ENCODE measurements at places on chromosomes 2 and 18.

- no peak for DNase-seq
These were observed 2.3 kb downstream of the RFTN2 start for GRCh38 chr2:197673106-197673505.

GRCh38 chr18:79685281-79685680, 5.7 kb downstream of the CTDP1 start:
- no peak for DNase-seq

GRCh38 chr18:58527285-58527951, 101.5 kb downstream of the ALPK2 start:
- DNase-seq: no peak

- no peak for DNase-seq
These were observed 51.2 kb downstream of the SPIRE1 start for GRCh38 chr18:12606592-12607315.

DNA sequence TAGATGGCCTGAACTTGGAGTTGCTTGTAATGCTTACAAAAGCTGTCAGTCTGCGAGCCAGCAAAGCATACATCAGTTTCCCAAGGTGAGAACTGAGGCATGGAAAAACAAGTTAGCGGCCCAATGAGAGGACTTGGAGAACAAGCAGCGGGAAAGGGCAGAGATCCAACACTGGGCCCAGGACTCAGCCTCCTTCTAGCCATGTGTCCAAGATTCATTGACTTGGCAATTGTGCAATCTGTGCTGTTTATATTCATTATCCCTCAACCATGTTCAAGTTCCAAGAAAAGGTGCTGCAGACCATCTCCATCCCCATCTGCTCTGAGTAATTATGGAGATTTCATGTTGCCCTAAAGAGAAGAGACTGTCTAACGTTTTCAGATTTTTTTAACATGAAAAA, 187.4 kb downstream of the ALK start:
- no peak for DNase-seq

DNA sequence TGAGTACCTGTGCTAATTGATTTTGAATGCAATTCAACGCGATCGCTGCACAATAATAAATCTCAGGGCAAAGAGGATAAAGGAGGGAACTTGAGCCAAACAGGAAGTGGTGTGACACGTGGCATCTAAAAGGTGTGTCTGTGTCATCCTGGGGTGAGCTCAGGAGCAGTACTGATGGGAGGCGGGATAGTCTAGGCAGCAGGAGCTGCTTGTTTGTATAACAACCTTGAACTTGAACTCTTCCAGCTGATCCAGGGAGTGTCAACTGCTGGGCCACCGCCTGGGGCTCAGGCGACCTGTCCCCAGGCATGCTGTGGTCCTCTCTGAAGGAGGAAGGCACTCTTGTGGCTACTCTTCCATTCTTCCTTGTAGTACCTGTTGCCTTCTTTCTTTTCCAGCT, 61.2 kb downstream of the BOD1L2 start:
- no peak for DNase-seq

DNA sequence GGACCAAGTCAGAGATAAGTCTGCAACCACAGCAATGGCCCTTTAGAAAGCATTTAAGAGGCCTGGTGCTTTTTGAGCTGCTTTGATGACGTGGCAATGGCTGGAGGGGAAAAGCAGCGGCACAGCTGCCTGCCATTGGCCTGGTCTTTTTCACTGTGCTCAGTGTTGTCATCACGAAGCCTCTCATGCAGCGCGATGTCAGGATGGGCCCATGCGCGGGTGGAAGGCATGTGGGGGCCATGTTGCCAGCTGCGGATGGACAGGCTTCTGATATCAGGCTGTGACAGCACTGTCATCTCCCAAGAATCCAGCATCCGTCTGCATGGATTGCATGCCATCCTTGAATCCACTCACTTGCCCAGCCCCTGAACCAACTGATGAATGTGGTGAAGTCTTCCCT, 204.5 kb downstream of the ACKR3 start:
- no peak for DNase-seq

GRCh38 chr2:8848328-8849100, 11.1 kb upstream of the KIDINS220 start:
- no peak for DNase-seq

DNA sequence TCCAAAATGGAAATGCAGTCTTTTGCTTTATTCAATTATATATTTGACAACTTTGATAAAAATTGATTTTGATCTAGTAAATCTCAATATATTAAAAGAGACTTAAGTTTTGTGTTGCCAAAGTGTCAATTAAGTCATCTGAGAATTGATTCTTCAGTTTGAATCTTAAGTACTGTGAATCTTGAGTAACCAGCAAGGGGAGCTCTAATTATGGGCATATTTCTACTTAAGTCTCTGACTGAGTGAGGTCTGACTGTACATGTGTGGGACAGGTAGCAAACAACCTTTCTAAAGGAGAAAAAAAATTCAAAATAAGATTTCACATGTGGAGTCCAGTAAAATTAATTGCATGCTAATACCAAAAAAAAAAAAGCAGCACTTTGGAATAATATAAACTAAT, 503.7 kb upstream of the SLC8A1 start:
- DNase-seq: no peak

- DNase-seq: peak; percentile 86
These were observed at the start of gene ATAD2B for GRCh38 chr2:23926750-23927571. Gene ATAD2B (minus strand): TSS chr2:23927123. CDS start chr2:23926770, 353 bp downstream.

GRCh38 chr2:166381-166780, 97.5 kb downstream of the SH3YL1 start:
- no peak for DNase-seq

DNA sequence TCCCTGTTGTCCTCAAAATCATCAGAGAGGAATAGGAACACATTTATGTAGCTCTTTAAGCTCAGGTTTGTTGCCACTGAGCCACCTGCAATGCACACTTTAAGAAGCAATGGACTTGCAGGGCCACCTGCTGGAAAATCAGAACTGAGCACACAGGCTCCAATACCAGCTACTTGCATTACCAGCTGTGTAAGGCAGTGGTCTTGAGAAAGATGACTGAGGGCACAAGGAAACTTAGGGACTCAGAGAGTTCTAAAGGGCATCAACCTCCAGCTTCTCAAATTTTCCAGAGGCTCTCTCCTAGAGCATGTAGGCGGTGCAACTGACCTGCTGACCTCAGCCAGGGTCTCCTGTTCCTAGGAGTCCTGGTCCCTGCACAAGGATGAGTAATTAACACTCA, 2.5 kb upstream of the CNDP2 start:
- DNase-seq: peak; percentile 30

DNA sequence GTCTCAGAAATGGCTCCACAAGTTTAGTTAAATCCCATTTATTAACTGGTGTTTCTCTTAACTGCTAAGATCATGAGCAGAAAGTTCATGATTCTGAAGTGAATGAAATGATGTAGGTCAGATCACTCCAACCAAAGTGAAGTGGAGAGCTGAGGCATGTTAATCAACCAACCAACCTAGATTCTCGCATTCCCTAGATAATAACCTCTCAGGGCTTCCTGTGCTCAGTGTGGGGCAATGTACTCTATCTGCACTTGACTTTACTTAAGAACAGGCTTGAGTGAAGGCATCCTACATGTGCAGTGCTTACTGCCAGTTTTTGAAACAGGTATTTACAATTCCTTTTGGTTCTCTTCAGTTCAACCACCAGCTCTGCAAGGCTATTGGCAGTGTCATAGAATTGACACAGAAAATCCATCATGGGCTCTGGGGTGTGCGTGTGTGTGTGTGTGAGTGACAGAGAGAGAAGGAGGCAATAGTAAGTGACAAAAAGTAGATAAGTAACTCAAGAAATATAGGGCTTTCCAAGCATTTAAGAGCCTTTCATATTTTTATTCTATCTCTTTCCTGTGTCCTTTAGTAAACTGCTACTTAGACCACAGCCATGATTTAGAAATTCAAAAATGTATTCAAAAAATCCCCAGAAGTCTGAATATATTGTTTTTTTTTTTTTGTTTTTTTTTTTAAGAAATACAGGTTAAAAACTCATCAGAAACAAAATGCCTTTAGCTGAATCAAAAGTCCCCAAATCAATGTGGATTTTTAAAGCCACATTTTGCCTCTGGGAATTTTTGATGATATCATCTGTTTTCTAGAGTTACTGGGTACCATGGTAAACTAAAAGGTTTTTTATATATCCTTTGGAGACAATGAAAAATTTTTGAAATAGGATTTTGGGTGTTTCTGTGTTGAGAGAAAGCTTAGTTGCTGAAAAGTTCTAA, 28.6 kb downstream of the DOCK10 start:
- no peak for DNase-seq

GRCh38 chr2:64106481-64106880, 37.7 kb downstream of the PELI1 start:
- no peak for DNase-seq

- no peak for DNase-seq
These were observed 7.5 kb downstream of the MAP4K4 start for GRCh38 chr2:101704816-101705578.

GRCh38 chr2:59066787-59067399, 825.8 kb upstream of the FANCL start:
- DNase-seq: no peak

- DNase-seq: no peak
These were observed 1.2 kb upstream of the ARHGAP28 start for GRCh38 chr18:6728331-6728730.

DNA sequence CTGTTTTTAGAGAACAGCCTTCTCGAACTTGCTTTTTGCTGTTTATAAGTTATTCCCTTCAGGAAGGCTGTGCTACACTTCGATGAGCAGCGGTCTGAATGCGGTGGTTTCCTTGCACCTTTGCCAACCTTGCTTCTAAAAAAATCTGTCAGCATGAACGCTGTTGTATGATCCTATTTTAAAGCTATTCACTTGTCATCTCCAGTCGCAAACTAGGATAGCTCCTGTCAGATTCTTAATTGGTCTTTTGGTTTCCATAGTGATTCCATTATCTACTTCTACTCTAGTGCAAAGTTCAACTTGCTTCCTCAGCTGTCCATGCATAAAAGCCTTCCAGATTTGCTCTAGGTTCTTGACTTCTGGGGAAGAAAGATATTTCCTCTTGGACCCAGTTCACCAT, 76.3 kb upstream of the GALNT3 start:
- DNase-seq: no peak

- DNase-seq: no peak
These were observed 332.4 kb downstream of the GULP1 start for GRCh38 chr2:188623995-188624643.

DNA sequence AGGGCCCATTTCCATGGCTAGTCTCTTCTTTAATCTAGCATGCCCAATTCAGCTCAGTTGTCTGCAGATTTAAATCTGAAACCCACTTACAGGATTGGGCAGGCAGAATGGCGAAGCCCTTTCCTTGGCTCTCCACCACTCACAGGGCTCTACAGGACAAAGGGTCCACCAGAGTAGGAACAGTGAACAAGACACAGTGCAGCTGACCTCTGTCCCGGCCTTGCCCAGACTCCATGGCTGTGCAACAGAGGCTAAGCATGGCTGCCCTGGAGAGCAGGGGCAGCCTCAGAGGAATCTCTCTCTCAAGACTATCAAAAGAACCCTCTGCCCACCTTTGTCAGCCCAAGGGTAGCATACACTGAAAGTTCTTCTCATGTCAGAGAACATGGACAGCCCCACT, 9.7 kb upstream of the ATP6V1B1 start:
- no peak for DNase-seq

DNA sequence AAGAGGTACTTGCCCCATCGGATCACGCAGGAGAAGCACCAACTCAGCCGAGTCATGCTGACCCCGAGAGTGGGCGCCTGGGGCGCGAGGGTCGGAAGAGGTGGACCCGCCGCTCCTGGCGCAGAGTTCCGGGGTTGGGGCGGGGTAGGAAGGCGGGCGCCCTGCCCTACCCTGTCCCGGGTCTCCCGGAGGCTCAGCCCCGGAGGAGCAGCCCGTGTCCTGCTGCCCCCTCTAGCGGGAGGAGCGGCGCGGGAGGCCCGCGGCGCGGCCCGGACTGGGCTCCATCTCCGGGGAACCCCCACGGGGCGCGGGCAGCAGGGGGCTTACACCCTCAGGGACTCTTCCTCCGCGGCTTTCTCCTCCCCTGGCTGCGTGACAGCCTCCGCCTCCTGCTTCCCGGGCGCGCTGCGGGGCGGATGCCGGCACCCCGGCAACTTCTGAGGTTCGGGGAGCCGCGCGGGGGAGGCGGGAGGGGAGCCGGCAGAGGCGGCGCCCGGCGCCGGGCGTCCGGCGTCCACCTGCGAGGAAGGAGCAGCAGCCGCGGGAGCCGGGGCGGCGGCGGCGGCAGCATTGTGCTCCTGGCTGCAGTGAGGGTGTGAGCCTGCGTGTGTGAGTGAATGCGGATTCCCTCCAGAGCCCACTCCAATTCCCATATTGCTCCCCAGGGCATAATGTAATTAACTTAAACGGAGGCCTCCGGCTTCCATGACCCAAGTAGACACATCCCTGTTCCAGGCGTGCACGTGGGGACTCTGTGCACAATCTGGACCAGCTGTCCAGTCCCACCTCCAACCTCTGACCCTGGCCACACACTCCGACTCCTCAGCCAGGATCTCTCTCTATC, 7.6 kb upstream of the TNS1 start:
- no peak for DNase-seq

DNA sequence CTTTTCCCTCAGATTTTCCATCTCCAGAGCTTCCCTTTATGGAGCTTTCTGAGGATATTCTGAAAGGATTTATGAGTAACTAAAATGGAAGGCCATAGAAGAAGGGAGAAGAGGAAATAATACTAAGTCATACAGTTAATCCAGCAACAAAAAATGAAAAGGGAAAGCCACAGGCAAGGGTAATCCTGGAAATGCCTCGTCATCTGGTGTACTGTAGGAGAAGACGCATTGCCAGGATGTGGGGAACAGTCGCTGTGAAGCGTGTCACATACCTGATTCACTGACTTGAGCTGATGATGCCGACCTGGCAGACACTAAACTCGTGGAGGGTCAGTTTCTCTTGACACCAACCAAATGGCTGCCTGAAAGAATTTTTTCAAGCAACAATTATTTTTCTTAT, 34.7 kb upstream of the ALPP start:
- DNase-seq: no peak

GRCh38 chr2:143473216-143473615, 344.0 kb downstream of the ARHGAP15 start:
- DNase-seq: no peak

- no peak for DNase-seq
These were observed at the start of gene ASAP2 for GRCh38 chr2:9205963-9206948. Gene ASAP2 (plus strand): TSS chr2:9206812. CDS start chr2:9207105, 293 bp downstream.

GRCh38 chr18:13568443-13569392, 157.6 kb downstream of the FAM210A start:
- no peak for DNase-seq
